ENCODE measurements at places on chromosomes 12 and 14. TPM values are rescaled to one million over a fixed set of nuclear protein-coding genes. Genes with fewer than 3 reads are reported as not detected.

- no peak for DNase-seq
Measured at GRCh38 chr12:40263616-40264409, 39.0 kb downstream of the LRRK2 start.

DNA sequence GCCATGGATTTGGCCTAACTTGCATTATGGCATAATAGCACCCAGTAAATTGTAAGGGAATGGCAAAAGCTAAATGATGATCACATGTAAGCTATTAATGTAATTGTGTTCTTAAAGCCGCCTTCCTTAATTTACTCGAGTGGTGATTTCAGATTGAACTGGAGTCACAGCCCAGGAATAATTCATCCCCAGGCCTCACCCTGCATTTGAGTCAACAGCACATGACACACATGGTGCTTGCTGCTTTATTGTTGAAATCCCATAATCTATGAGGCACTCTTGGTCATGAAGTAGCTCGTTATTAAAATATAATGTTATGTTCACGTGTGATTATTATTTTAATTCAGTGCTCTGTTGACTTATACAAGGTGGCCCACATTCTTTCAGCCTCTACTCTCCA lies 547.5 kb downstream of the VRK1 start:
- no peak for DNase-seq

- DNase-seq: no peak
Measured at GRCh38 chr12:97573901-97574300, 111.3 kb downstream of the RMST start.

DNA sequence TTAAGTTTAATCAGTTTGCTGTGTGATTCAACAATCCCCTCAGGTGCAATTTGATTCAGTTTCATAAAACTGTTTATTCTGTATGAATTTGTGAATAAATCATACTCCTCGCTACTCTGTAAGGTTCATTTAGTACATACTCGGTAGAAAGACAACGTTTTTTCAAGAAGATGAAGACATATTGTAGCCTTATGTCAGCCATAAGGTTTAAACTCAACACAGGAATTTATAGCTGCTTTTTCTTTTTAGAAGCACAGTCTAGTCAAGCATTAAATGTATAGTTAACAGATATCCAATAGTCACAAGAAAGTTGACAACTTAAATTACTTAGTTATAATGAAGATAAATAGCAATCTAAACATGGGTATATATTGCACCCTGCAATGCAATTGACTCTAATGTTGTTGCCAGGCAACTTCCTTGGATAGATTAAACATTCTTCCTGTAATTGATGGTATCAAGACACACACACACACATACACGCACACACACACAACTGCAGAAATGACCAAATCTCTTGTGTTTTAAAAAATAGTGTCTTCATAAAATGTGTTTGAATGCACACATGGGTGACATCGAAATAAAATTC lies 151.5 kb upstream of the MGAT4C start:
- DNase-seq: no peak

DNA sequence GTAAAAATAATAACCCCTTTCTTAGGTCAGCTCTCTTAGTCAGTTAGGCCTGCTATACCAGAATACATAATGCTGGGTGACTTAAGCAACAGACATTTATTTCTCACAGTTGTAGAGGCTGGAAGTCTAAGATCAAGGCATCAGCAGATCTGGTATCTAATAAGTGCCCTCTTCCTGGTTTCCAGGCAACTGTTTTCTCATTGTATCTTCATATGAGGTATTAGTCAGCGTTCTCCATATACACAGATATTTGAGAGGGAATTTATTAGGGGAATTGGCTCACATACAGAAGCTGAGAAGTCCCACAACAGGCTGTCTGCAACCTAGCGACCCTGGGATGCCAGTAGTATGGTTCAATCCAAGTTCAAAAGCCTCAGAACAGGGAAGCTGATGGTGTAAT lies 896.0 kb downstream of the GALC start:
- no peak for DNase-seq

GRCh38 chr12:39763890-39764169 lies 144.2 kb upstream of the ABCD2 start:
- DNase-seq: no peak

DNA sequence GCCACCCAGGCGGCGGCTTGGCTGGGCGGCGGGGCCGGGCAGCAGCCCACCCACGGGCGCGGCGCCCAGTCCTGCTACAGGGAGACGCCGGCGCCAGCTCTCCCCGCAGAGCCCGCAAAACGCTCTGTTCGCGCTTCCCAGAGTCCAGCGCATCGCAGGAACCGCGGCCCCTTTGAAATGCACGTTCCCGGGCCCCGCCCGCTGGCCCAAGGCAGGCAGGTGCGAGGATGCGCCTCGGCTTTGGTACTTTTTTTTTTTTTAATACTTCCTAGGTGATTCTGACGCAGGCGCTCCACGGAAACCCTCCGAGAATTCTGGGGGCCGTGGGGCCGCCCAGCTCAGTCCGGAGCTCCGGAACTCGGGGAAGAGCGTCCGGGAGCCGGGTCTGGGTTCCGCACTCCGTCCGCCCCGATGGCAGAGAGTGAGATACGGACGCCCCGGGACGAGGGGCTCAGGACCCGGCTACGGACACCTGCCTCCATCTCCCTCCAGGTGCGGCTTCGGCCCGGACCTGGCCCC lies 483 bp downstream of the POC1B start:
- peak; percentile 63 for DNase-seq

DNA sequence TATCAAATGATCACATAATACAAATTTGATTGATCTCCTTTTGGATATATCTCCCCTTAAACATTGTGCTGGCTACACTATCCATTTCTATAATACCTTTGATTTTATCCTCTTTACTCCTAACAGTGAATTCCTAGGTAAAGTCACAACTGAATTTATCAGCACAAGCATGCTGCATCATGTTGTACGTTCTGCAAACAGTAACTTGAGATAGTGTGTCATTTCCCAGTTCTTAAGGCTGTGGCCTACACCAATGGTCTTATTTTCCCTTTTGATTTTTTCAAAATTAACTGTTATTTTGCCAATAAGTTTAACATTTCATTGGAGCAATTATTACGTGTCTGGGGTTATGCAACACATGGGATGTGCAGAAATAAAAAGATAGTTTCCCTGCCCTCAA lies 24.8 kb downstream of the PRKCH start:
- DNase-seq: no peak

- no peak for DNase-seq
Measured at GRCh38 chr12:51378749-51379148, 12.5 kb downstream of the GALNT6 start.

DNA sequence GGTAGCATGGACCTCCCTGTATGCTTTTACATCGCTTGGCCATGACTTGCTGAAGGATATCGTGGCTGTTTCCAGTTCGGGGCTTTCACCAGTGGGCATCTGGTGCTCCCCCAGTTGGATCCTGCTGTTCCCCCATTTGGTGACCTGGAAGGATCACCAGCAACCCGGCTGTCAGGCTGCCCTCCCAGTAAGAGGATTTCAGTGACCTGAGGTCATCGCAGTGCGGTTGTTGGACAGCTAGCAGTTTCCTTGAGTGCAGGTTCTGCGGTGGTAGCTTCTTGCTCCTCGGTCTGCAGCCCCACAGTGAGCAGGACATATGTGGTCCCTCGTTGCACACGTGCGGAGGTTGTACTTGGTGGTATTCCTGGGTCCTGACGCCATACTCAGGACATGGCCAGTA lies 58.7 kb downstream of the TMEM132C start:
- no peak for DNase-seq

DNA sequence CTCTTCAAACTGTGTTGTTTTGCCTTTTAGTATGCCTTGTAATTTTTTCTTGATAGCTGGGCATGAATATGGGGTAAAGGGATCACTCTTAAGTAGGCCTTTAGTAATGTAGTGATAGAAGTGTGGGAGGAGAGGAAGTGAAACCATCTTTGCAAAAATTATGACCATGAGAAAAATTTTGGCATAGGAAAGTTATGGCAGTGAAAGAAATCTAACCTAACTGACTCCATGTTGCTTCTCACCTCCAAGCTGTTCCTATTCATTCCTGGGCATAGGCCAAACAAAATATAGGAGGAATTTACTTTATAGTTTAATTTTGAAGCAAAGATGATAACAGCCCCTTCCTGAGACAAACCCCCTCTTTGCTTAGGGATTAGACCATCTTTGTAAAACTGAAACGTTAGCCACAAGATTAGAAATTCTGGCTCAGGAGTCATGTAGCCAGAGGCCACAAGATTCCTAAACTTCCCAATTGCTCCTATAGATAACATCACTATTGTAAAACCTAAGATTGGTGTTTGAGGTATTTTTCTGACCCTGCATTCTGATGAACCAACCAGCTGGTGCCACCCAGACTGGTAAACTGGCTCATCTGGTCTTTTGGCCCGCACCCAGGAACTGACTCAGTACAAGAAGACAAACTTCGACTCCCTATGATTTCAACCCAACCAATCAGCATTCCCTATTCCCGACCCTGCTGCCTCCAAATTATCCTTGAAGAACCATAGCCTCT lies 45.8 kb downstream of the CRADD start:
- no peak for DNase-seq

DNA sequence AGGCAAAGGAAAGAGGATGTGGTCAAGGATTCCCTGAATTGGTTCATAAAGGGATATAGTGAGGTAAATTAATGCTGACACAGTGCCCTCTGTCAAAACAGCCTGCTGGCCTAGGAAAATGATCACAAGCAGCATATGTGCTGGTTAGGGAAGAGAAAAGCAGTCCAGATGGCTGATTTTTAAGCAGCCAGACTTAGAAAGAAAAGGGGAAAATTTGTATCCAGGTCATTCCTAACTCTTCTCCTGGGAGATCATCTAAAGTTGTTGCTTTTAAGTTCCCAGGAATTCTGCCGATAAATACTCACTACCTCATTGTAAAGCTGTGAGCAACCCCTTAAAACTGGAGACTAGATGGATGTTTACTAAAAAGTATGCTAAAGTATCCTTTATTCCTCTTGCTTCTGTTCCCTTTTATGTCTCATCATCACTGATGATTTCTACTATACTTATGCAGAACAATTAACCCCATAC lies 46.4 kb upstream of the CNOT2 start:
- no peak for DNase-seq

DNA sequence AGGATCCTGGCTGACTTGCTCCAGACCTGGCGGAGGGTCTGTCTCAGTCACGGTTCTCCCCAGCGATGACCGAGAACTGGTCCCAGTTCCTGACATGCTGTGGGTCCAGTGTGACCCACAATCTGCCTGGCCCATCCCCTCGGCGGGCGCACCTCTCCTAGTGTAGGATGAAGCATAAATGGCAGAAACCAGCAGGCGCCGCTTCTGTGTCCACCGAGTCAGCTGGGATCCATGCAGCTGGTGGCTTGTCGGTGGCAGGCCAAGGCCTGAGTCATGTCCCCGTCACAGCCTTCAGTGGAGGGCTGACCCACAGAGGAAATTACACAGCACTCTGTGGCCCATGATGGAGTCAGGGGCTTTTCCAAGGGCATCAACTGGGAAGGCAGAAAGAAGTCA lies 38.5 kb downstream of the NFKBIA start:
- no peak for DNase-seq

LRP1-AS gene
- total RNA-seq: not detected

RFLNA gene
- 0.68 TPM for total RNA-seq

TMX1 gene
- total RNA-seq: 19.2 TPM

Measured in testis (tissue), 5 donors.